Tibial nerve (tissue), 4 donors: ENCODE measurements at places on chromosomes 3 and 15. TPM values are rescaled to one million over a fixed set of nuclear protein-coding genes. Genes with fewer than 3 reads are reported as not detected.

- no peak for DNase-seq
- peaks cover 9% of the 10 kb centered on the region for H3K4me1 ChIP-seq
- no peak overlapping the region for H3K27ac ChIP-seq
- no peaks in the 10 kb centered on the region for H3K27me3 ChIP-seq
- no peaks in the 10 kb centered on the region for H3K36me3 ChIP-seq
- no peak overlapping the region for H3K4me3 ChIP-seq
Observed at GRCh38 chr3:9206287-9206686, 43.2 kb downstream of the SRGAP3 start.

DNA sequence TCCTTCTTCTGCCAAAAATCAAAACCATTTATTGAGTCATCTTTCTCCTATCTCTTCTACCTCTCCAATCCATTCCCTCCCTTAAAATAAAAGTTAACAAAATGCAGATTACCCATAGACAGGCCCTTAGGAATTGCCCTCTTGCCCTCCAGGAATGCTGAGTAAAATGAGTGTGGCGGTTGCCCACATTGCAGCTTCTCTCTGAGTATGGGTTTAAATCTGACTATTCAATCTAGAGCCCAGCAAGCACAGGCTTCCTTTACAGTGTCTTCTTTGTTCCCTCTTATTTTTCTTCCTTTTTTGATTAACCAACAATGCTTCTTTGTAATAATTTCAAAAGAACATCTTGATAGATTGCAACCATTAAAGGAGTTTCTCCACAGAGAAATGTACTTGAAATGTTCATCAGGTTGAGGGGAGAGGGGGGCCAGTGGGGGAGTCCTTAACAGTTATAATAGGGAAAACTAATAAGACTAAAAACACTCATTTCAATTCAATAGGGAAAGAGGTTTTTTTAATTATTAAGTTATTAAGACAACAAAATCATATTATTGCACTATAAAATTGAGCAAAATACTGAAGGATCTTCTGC is 135.3 kb upstream of the LMCD1 start:
- H3K27me3 ChIP-seq = no peaks in the 10 kb centered on the region
- H3K4me3 ChIP-seq = no peak overlapping the region
- peaks cover 7% of the 10 kb centered on the region for H3K4me1 ChIP-seq
- no peaks in the 10 kb centered on the region for H3K36me3 ChIP-seq
- no peak for DNase-seq

- no peaks in the 10 kb centered on the region for H3K27me3 ChIP-seq
- H3K36me3 ChIP-seq = no peaks in the 10 kb centered on the region
- no peak overlapping the region for H3K27ac ChIP-seq
- H3K4me3 ChIP-seq = no peak overlapping the region
- DNase-seq = no peak
Observed at GRCh38 chr3:63076357-63076756, 201.1 kb upstream of the CADPS start.

DNA sequence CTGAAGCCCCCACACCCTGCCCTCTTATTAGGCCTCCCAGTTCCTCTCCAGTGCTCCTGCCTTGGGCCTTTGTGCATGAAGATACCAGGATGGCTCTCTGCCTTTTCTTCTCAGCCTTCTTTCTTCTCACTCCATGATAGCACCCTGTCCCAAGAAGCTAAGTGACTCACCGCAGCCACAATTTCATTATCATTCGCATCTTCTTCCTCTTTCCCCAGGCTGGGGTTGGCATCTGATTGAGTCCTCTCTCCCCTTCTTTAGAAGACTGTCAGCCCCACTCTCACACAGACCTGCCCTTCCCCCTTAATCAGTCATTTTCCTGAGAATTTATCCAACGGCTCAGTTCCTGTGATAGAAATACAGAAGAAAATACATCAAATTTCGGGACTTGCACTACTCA is 102.0 kb downstream of the STAC start:
- DNase-seq = no peak
- H3K4me1 ChIP-seq = no peaks in the 10 kb centered on the region
- H3K27ac ChIP-seq = no peak overlapping the region
- no peaks in the 10 kb centered on the region for H3K36me3 ChIP-seq
- no peak overlapping the region for H3K4me3 ChIP-seq

DNA sequence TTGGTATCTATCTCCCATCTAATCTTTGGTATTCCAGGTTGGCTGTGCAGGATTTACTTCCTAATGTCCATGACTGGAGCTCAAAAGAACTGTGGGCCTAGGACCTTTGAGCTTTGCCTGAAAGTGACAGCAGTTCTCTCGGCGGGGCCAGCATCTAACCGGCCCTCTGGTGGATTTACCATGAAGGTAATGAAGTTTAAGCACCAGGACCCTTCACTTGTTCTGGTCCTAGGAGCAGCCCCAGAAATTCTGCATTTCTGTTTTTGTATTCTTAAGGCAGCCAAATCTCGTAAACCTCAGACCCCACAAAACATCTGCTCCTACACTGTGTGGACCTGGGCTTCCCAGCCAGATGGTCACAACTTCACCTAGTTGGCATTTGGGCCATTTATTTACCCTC is 13.0 kb downstream of the CALML4 start:
- H3K36me3 ChIP-seq = no peaks in the 10 kb centered on the region
- no peak overlapping the region for H3K27ac ChIP-seq
- H3K27me3 ChIP-seq = no peaks in the 10 kb centered on the region
- H3K4me1 ChIP-seq = peaks cover 42% of the 10 kb centered on the region
- H3K4me3 ChIP-seq = no peak overlapping the region

DNA sequence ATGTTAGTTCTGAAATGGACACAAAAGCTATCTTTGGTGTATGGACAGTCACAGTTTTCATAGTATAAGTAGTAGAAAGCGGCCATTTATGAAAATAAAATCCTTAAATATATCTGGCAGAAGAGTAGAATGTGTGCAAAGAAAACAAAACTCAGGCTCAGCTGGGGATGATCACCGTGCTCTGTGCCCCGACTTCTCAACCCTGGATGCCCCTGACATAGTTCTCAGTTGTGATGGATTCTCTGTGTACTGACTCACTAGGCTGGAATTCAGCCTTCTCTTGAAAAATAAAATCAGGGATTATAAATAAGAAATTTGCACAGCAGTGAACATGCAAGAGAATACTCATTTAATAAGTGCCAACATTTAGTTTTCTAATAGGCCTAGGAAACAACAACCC is 925.1 kb upstream of the NR2F2 start:
- H3K4me3 ChIP-seq = no peak overlapping the region
- H3K27me3 ChIP-seq = no peaks in the 10 kb centered on the region
- DNase-seq = no peak

GRCh38 chr3:194888916-194889315 is 203.2 kb downstream of the FAM43A start:
- H3K36me3 ChIP-seq = no peaks in the 10 kb centered on the region
- DNase-seq = no peak
- H3K4me1 ChIP-seq = no peaks in the 10 kb centered on the region
- no peak overlapping the region for H3K4me3 ChIP-seq
- H3K27ac ChIP-seq = no peak overlapping the region

- no peak overlapping the region for H3K4me3 ChIP-seq
- no peaks in the 10 kb centered on the region for H3K27me3 ChIP-seq
- no peak for DNase-seq
- H3K4me1 ChIP-seq = no peaks in the 10 kb centered on the region
- H3K27ac ChIP-seq = no peak overlapping the region
Observed at GRCh38 chr3:13322324-13322723, 97.8 kb downstream of the NUP210 start.

- H3K27me3 ChIP-seq = no peaks in the 10 kb centered on the region
- no peak overlapping the region for H3K27ac ChIP-seq
- H3K4me1 ChIP-seq = no peaks in the 10 kb centered on the region
- no peak overlapping the region for H3K4me3 ChIP-seq
- H3K36me3 ChIP-seq = no peaks in the 10 kb centered on the region
Observed at GRCh38 chr3:105759442-105760078, 109.3 kb downstream of the CBLB start.

- H3K27me3 ChIP-seq = no peaks in the 10 kb centered on the region
- no peaks in the 10 kb centered on the region for H3K4me1 ChIP-seq
- H3K36me3 ChIP-seq = no peaks in the 10 kb centered on the region
Observed at GRCh38 chr15:100241572-100242482, 99.9 kb downstream of the ADAMTS17 start.

DNA sequence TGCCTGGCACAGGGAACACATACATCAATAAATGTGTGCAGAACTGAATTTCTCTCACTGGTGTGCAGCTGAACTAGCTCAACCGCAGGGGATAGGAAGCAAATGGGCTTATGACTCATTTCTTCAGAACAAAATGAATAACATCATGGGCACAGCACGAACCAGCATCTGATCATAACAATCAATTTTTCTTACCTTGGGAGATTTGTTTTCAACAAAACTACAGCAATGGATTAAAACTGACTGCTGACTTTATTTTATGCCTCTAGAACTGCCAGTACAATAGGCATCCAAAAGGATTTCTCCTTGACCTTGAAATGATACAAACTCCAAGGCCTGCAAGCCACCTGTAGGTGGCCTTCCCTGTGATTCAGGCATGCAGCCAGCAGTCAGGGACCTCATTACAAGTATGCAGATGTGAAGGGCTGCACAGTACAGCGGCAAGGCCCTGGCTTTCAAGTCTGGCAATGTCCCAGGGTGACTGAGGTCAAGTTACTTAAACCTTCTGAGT is 26.1 kb downstream of the TAMM41 start:
- no peak overlapping the region for H3K27ac ChIP-seq
- DNase-seq = no peak
- H3K36me3 ChIP-seq = peaks cover 91% of the 10 kb centered on the region
- H3K4me3 ChIP-seq = no peak overlapping the region
- no peaks in the 10 kb centered on the region for H3K27me3 ChIP-seq

DNA sequence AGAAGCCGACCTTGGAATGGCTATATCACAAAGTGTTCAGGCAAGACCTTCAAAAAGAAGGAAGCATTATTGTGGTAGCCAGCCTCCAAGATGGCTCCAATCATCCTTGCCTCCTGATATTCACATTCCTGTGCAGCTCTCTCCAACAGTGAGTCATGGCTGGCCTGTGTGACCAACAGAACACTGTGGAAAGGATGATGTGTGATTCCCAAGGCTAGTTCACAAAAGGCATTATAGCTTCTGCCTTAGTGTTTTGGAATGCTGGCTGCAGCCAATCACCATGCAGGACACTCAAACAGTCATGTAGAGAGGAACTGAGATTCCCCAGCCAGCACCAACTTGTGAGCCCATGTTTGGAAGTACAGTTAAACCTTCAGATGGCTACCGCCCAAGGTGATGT is 102.6 kb downstream of the EFL1 start:
- no peak overlapping the region for H3K4me3 ChIP-seq
- no peaks in the 10 kb centered on the region for H3K36me3 ChIP-seq
- no peak overlapping the region for H3K27ac ChIP-seq
- DNase-seq = no peak

DNA sequence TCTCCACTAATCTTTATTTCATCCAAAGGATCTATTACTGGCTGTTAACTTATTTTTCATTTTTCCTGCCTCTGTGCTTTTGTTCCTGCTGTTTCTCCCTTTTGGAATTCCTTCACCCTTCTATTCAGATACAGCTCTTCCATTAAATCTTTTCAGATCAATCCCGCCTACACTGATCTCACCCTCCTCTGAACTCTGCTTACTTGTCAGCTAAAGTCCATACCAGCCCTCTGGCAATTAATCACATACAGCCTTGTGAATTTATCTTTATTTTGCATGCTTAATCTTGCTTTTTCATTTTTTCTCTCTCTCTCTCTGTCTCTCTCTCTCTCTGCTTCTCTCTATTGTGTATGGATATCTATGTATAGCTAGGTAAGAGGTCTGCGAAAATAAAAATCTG is 100.8 kb upstream of the UMPS start:
- H3K4me3 ChIP-seq = no peak overlapping the region
- no peak overlapping the region for H3K27ac ChIP-seq
- no peaks in the 10 kb centered on the region for H3K27me3 ChIP-seq
- no peak for DNase-seq

- H3K27ac ChIP-seq = no peak overlapping the region
- H3K4me1 ChIP-seq = no peaks in the 10 kb centered on the region
- no peaks in the 10 kb centered on the region for H3K36me3 ChIP-seq
- H3K4me3 ChIP-seq = no peak overlapping the region
- no peak for DNase-seq
Observed at GRCh38 chr3:82461049-82461889, 699.8 kb upstream of the GBE1 start.

GRCh38 chr15:92906563-92907081 is 6.5 kb downstream of the CHD2 start:
- H3K4me1 ChIP-seq = no peaks in the 10 kb centered on the region
- peak overlapping the region; percentile 90 for H3K27ac ChIP-seq
- no peak overlapping the region for H3K4me3 ChIP-seq
- no peaks in the 10 kb centered on the region for H3K27me3 ChIP-seq

GRCh38 chr3:127104586-127104985 is 88.3 kb upstream of the PRR23E start:
- no peaks in the 10 kb centered on the region for H3K36me3 ChIP-seq
- H3K4me1 ChIP-seq = no peaks in the 10 kb centered on the region
- no peak overlapping the region for H3K27ac ChIP-seq
- no peak for DNase-seq

GRCh38 chr3:99357131-99357530 is 281.3 kb upstream of the COL8A1 start:
- DNase-seq = no peak
- H3K27ac ChIP-seq = no peak overlapping the region
- H3K36me3 ChIP-seq = no peaks in the 10 kb centered on the region
- no peaks in the 10 kb centered on the region for H3K27me3 ChIP-seq
- no peak overlapping the region for H3K4me3 ChIP-seq
- H3K4me1 ChIP-seq = no peaks in the 10 kb centered on the region

DNA sequence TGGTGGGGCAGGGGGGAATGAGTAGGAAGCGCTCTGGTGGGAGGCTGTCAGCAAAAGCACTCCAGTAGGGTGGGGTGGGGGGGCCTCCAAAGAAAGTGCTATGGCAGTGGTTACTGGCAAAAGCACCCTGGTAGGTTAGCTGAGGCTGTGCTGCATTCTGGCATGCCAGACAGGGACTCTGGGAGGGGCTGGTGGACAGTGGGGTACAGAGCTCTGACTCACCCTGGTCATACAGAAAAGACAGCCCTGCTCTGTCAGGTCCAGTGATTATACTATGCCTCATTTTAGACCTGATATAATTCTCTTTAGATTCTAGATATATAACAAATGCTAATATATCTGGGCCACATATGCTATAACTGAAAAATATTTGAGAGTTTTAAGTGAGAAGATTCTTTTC is 82.8 kb upstream of the CPNE4 start:
- H3K4me1 ChIP-seq = no peaks in the 10 kb centered on the region
- no peak overlapping the region for H3K4me3 ChIP-seq
- no peak for DNase-seq
- H3K36me3 ChIP-seq = no peaks in the 10 kb centered on the region
- no peaks in the 10 kb centered on the region for H3K27me3 ChIP-seq
- H3K27ac ChIP-seq = no peak overlapping the region

Gene FRMD5
- 4.4 TPM for total RNA-seq

Gene AP2M1
- 212 TPM for total RNA-seq

Gene SNX4
- 71.5 TPM for total RNA-seq

Gene PRICKLE2
- total RNA-seq = 24.5 TPM

Gene C3orf85
- total RNA-seq = not detected

Gene FBXL2
- 17.7 TPM for total RNA-seq

Gene SNX22
- total RNA-seq = 19.9 TPM

Gene MELTF
- 3.3 TPM for total RNA-seq
